ENCODE measurements at places on chromosomes 7 and 10.

DNA sequence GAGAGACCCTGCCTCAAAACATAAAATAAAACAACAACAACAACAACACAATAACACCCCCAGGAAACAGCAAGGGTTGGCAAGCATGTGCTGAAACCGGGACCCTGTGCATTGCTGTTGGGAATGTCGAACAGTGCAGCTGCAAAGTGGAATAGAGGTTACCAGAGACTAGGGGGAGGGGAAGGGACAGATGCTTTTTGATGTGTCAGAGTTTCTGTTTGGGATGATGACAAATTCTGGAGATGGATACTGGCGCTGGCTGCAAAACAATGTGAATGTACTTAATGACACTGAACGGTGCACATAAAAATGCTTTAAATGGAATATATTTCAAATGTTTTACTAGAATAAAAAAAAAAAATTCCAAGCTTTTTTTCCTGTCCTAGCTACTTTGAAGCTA is 241.8 kb downstream of the TEX36 start:
- no peak for ATAC-seq

DNA sequence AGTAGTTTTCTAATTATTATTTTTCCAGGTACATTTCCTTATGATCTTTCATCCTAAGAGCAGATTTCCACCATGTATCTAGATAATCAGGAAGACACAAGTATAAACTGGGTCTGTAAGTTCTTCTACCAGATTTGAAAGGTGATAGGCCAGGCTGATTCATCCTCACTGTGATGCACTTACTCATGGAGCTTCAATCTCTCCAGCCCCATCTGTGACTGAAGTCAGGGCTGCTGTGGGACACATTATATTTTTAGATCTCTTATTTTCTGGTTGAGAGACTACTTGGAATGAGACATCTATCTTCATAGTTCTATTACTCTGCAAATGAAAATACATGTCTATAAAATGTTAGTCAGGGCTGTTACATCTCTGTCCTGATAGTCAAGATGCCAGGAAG is 85.5 kb upstream of the SLC25A13 start:
- no peak for ATAC-seq

DNA sequence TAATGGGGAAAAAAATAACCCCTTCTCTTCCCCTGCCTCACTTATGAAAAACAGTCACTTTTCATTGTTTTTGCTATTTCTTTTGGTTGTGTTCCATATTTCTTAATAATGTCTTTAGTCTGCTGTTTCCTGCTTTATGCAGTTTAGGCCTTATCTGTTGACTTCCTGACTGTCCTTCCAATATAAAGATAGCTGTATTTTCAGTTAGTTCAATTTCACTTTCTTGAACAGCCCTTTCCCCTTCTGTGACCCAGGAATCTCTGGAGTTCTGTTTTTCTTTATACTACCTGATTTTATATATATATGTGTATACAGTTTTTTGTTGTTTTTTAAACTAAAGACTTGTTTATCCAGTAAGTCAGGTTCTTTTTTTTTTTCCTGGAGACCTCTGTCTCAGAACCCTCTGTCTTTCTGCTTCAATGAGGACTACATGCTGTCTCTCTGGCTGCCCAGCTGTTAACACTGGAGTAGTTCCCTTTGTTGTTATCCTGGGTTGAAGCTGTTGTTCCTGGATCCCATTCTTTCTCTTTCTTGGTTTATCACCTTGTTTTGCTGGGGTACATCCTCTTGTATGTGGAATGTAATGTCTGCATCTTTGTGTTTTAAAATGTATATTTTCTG is 87.2 kb downstream of the GSDME start:
- ATAC-seq: no peak

DNA sequence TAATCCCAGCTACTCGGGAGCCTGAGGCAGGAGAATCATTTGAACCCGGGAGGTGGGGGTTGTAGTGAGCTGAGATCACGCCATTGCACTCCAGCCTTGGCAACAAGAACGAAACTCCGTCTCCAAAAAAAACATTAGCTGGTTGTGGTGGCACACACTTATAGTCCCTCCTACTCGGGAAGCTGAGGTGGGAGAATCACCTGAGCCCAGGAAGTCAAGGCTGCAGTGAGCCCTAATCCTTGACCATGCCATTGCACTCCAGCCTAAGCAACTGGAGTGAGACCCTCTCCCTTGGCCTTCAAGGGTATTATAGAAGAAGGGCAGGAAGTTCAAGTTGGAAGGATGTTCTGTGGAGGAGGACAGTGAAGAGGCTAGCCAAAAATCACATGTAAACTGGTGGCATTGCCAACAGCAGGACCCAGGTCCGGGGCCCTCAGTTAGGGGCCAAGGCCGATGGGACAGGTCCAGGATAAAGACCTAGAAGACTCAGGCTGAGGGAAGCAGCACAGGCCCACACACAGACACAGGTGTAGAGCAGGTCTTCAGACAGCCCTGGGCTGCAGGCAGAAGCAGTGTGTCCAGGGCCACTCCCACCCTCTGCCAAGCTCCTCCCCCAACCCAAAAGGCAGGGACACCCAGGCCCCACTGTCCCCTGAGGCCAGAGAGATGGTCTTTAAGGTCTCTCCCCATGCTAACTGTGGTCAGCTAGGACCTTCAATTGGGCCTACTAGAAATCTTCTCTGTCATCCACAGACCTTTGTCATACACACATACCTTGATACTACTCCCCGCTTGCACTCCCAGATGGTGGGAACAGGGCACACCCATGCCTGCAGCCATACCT is 8.4 kb upstream of the SAMD8 start:
- no peak for ATAC-seq

- no peak for ATAC-seq
Measured at GRCh38 chr7:40546616-40547501, 412.1 kb downstream of the SUGCT start.

GRCh38 chr10:49649294-49649693 is 30.2 kb upstream of the C10orf53 start:
- no peak for ATAC-seq

DNA sequence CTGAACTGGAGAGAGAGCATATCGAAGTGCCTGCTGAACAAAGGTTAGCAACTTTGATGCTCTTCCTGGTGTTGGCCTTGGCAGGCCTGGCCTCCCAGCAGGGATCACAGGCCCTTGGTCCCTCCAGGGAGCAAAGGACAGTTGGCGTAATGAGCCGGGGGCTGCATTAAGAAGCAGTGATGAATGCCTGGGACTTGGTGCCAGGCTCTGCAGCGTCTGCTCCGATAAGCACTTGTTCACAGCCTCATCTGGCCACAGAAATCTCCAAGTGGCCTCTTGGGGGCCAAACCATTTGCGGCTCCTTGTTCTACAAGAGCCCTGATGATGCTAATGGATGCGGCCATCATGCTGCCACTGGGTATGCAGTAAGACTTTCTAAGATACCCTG is 31.8 kb downstream of the CRHR2 start:
- ATAC-seq: no peak

DNA sequence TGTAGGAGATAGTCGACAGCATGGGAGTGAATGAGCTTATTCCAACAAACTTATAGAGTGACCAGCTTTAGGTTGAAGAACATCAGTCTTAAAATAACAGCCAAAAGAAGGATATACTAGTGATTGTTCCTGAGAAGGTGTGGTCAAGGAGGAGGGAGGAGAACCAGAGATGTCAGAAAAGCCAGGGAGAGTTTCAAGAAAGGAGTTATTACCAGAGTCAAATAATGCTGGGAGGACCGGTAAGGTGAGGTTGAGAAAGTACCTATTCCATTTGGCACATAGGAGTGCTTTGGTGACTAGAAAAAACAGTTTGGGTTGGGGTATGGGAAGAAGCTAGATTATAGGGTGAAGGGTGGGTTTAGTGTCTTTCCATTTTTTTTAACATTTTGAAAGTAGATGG is 5.8 kb downstream of the PTPN12 start:
- no peak for ATAC-seq

GRCh38 chr10:87790185-87790584 is 27.8 kb downstream of the ATAD1 start:
- ATAC-seq: no peak

GRCh38 chr10:48457949-48458661 is 146.8 kb downstream of the ARHGAP22 start:
- no peak for ATAC-seq

DNA sequence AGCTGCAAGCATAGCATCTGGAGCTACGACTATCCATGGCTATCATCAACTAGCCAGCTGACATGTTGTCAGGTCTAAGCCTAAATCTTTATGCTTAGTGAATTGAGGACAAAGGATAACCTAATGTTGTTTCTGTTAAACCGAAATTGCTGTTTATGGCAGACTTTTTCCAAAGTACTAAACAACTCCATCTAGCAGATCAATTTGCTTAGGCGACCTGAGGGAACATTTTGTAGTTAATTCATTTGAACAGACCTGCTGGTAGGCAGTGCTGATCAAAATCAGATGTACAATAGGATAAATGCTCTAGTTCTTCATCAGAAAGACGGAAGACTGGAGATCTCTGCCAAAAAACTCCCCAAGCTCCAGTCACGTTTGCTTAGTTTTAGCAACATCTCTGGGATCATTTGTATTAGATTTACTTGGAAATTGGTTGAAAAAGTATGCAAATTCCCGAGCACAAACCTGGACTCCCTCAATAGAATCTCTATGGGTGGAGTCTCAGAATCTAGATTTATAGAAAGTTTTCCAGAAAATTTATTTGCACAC is 301.6 kb upstream of the NRP1 start:
- ATAC-seq: no peak
